NCI-H526 treated with DMSO at 0.1 percent for 48 hours (cell line): ENCODE measurements at places on chromosomes 12 and 14.

DNA sequence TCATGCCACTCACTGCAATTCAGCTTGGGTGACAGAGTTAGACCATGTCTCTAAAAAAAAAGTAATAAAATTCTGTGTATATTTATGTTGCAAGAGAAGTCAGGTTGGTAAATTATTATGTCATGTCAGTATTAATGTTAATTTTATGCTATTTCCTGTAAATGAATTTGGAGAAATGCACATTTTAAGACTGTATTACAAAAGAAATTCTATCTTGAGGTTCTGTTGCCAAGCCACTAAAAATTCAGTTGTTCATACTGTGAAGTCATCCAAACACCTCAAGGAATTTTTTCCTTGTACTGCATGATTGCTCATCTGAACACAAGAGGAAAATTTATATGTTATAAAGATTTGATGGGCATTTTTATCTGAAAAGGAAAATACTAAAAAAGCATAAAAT is 23.3 kb upstream of the HMGA2 start:
- no peak for DNase-seq

- DNase-seq, result no peak
Observed at GRCh38 chr14:33271216-33271615, 332.5 kb downstream of the NPAS3 start.

- DNase-seq, result no peak
Observed at GRCh38 chr14:38848243-38848935, 254.6 kb downstream of the SEC23A start.

DNA sequence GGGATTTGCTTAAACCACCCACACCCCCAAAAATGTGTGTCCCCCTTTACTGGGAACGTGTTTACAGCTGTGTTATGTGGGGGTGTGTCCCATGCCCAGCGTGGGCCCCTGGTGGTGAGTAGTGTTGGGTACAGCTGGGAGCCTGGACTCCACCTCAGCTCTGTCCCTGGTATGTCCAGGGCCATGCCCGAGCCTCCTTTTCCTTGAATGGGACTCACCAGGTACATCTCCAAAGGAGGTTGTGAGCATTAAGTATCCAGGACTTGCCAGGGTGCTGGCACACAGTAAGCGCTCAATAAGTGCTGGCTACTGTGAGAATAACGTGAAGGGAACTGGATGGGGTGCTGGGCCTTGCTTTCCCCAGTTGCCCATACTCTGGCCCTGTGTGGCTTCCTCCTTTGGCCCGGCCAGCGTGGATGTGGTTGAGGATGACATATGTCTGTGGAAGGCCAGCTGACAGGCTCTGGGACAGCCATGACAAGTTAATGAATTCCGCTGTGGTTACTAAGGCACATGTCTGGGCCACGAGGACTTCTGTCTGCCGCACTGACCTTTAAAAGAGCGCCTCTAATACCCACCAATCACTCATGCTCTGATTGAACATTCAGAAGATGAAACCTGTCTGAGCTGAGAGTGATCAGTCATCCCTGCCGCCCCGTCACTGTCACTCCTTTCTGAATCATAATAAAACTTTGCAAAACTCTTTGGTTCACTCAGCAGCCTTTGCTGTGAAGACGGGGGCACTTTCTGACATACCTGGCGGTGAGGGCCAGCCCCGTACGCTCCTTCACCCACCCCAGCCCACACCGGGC is 74.7 kb downstream of the DIO3 start:
- no peak for DNase-seq

- no peak for DNase-seq
Observed at GRCh38 chr12:132014092-132014914, 64.6 kb downstream of the EP400 start.

GRCh38 chr14:74258764-74259035 is 19.5 kb downstream of the VSX2 start:
- DNase-seq, result no peak

- DNase-seq, result no peak
Observed at GRCh38 chr14:81209167-81209836, 11.5 kb downstream of the GTF2A1 start.

GRCh38 chr14:92513204-92513965 is at the start of gene RIN3:
TSS of gene RIN3 (plus strand) at chr14:92513781. CDS start at chr14:92513933, 152 bp downstream.
- DNase-seq, result no peak

DNA sequence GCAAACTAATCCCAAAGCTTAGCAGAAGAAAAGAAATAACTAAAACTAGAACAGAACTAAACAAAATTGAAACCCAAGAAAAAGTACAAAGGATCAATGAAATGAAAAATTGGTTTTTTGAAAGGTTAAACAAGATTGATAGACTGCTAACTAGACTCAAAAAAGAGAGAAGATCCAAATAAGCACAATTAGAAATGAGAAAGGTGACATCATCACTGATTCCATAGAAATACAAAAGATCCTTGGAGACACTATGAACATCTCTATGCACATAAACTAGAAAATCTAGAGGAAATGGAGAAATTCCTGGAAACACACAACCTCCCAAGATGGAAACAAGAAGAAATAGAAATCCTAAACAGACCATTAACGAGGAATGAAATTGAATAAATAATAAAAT is 47.1 kb upstream of the SLC38A2 start:
- DNase-seq, result no peak

GRCh38 chr14:90575781-90576180 is 179.0 kb downstream of the CALM1 start:
- DNase-seq, result no peak

GRCh38 chr12:45339035-45339434 is 123.1 kb downstream of the ANO6 start:
- DNase-seq, result no peak

GRCh38 chr12:18261273-18261672 is at the start of gene PIK3C2G:
TSS of gene PIK3C2G (plus strand) at chr12:18261518. CDS start at chr12:18282082, 20,564 bp downstream.
- DNase-seq, result peak; percentile 11

GRCh38 chr12:121239351-121240061 is 29.6 kb downstream of the P2RX4 start:
- no peak for DNase-seq

DNA sequence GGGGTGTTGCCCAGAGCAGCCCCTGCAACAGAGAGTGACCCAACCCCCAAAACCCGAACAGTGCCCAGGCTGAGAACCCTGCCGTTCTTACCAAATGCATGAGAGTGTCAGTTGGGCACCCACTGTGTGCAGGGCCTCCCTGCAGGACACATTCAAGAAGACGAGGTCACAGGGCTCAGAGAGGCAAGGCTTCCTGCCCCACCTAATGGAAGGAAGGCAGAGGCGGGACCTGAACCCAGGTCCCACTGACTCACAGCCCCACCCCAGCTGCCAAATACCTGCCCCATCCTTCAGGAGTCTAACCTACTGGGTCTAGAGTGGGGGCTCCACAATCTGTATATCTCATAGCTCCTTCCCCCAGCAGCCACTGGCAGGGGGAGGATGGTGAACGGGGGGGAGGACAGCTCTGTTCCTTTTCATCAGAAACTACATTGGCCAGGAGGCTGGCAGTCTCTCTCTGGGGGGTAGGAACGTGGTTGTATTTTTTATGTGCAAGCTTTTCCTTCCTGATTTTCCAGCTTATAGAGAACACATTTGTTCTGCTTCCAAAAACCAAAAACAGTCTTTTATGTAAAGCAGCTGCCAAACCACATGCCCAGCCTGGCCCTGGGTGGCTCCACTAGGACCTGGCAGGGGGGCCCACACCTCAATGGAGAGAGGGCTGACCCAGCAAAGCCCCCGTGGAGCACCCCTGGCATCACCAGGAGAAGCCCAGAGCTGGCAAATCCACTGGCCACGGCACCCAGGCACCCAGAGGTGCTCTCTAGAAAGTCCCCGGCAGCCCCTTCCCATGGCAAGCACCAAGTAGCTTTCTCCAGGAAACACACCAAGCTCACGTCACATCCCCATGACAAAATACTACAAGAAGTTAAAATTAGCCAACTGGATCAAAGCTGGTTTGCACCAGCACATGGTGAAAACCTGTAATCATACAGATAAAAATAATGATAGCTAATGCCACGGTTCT is 17.0 kb downstream of the NCOR2 start:
- DNase-seq, result no peak

- DNase-seq, result no peak
Observed at GRCh38 chr12:92648242-92649031, 54.4 kb upstream of the PLEKHG7 start.

GRCh38 chr12:122097927-122098756 is 19.6 kb downstream of the MLXIP start:
- peak; percentile 98 for DNase-seq

GRCh38 chr14:49893309-49894213 is 679 bp downstream of the ARF6 start:
- peak; percentile 68 for DNase-seq

DNA sequence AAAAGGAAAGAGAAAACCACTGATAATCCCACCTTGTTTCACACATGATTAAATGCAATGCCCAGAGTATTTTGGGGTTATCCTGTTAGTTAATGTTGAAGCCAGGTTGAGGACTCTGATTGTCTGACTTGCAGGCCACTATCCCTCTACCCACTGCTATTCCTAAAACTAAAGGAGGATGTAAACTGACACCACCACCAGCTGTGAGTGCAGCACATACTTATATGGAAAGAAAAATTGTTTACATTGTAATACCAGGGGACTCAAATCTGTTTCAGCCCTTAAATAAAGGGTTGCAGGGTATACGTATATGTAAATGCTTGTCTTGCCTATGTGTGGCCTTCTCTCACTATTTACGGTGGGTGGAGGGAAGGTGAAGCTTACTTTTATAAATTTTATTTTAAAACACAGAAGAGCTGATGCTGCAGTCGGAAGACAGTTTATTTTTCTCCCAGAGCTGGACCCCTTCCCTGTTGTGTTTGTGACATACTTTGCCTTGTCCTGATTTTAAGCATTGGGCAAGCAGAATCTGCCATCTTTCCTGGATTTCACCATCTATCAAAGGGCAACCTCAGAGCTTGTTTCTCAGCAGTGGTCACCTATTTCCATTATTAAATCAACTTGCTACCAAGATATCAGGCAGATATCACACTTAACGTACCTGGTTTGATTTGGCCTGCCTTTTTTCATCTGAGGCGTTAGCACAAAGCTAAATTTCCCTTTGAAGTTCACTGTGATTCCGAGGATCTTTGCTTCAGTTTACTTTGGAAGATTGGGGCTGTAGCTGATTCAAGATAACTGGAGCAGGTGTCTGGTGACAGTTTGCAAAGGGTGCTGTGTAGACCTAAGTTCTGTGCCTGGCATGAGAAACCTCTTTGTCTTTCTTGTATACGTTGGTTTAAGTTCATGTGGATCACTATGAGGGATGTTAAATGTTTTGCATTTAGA is 25.2 kb downstream of the DAAM1 start:
- DNase-seq, result peak; percentile 92

DNA sequence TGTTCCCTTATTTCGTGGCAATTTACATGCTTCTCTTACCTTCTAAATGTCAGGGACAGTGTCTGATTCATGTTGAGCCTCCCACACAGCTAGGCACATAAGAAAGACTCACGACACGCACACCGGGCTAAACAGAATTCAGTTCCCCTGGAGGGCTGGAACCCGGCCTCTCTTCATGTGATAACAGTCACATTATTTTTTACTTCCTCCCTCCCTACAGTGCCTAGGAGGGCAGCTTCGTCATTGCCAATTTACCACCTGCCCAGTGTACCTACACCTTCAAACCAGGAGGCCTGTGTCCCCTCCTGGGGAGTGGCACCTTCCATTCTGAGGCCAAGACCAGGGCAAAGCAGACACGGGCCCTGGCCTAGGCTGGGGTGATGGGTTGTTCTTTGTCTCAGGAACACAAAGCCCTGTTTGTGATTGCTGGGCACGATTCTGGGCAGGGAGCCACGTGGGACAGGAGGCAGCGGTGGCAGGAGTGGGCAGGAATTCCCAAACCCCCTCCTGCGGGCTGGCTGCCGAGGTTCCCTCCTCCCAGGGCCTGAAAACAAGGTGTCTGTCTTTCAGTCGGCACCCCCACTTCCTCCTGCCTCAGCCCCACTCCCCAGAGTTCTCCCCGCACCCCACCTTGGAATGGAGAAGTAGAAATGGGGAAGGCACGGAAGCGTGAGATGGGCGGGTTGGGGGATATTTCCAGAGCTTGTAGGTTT is 6.8 kb upstream of the RASAL1 start:
- no peak for DNase-seq

GRCh38 chr12:106068296-106068695 is 70.5 kb downstream of the NUAK1 start:
- DNase-seq, result no peak

- DNase-seq, result no peak
Observed at GRCh38 chr14:101927859-101928258, 36.5 kb upstream of the DYNC1H1 start.

GRCh38 chr14:93462479-93462878 is 31.7 kb downstream of the UNC79 start:
- no peak for DNase-seq

- no peak for DNase-seq
Observed at GRCh38 chr14:44847526-44848309, 114.0 kb downstream of the KLHL28 start.

DNA sequence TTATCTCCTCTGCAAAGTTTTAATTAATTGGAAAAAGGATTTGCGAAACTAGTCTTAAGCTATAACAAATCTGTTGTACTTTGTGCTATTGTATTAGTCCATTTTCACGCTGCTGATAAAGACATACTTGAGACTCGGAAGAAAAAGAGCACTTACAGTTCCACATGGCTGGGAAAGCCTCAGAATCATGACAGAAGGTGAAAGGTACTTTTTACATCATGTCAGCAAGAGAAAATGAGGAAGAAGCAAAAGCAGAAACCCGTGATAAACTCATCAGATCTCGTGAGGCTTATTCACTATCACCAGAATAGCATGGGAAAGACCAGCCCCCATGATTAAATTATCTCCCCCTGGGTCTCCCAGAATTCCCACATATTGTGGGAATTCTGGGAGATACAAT is 118.1 kb upstream of the PRKD1 start:
- DNase-seq, result no peak

DNA sequence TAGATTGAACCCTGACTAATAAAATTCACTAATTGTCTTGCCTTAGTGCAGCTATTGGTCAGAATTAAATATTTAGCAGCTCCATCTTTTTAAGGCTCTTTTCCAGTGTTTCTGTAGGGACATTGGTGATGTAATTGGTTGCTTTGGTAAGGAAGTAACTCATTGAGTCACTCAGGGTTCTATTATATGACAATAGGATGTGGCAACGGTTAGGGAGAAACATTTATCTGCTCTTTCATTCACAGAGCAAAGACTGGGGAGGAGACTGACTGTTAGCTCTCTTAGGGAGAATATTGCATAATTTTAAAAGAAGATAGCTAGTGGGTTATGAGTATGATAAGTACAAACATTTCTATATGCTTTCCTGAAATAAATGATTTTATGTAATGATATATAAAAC is 616.5 kb downstream of the TRHDE start:
- DNase-seq, result no peak

GRCh38 chr12:52238207-52238840 is 5.3 kb downstream of the KRT7 start:
- no peak for DNase-seq

GRCh38 chr14:55740649-55740989 is 160.6 kb downstream of the KTN1 start:
- no peak for DNase-seq

DNA sequence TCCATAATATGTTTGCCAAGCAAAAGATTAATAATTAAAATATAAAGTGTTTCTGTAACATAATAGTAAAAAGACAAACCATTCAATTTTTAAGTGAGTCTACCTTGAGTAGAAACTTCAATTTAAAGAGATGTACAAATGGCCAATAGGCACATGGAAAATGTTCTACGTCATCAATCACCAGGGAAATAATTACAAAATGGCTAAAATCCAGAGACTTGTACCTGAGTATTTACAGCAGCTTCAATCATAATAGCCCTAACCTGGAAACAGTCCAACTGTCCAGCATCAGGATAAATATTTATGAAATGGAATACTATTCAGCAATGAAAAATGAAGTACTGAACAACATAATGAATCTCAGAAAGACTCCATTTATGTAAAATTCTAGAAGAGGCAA is 95.5 kb upstream of the FAR2 start:
- DNase-seq, result peak; percentile 9

- no peak for DNase-seq
Observed at GRCh38 chr12:54350743-54351142, 13.5 kb downstream of the GPR84 start.

- DNase-seq, result no peak
Observed at GRCh38 chr12:68240079-68240478, 13.3 kb downstream of the IL22 start.
